A549 (cell line): ENCODE measurements at places on chromosomes 5 and 9. TPM values are rescaled to one million over a fixed set of nuclear protein-coding genes. Genes with fewer than 3 reads are reported as not detected.
A peak's percentile ranks its signal among the peaks of the same experiment; 100 is the strongest.

Gene FAM78A
- polyA plus RNA-seq = 0.33 to 0.65 TPM (median 0.50 TPM) in 3 replicates

Gene ABLIM3
- polyA plus RNA-seq = 3.0 to 4.0 TPM (median 3.6 TPM) in 3 replicates

Gene TTC16
- polyA plus RNA-seq = not detected in 3 replicates

Gene CARTPT
- polyA plus RNA-seq = not detected in 3 replicates

Gene TEX48
- polyA plus RNA-seq = not detected in 3 replicates

Gene SEPTIN8
- polyA plus RNA-seq = 19.0 to 21.7 TPM (median 20.8 TPM) in 3 replicates

Gene ACOT12
- polyA plus RNA-seq = not detected in 3 replicates

- DNase-seq = no peak
Observed at GRCh38 chr5:2295476-2295875, 412.8 kb upstream of the IRX4 start.

DNA sequence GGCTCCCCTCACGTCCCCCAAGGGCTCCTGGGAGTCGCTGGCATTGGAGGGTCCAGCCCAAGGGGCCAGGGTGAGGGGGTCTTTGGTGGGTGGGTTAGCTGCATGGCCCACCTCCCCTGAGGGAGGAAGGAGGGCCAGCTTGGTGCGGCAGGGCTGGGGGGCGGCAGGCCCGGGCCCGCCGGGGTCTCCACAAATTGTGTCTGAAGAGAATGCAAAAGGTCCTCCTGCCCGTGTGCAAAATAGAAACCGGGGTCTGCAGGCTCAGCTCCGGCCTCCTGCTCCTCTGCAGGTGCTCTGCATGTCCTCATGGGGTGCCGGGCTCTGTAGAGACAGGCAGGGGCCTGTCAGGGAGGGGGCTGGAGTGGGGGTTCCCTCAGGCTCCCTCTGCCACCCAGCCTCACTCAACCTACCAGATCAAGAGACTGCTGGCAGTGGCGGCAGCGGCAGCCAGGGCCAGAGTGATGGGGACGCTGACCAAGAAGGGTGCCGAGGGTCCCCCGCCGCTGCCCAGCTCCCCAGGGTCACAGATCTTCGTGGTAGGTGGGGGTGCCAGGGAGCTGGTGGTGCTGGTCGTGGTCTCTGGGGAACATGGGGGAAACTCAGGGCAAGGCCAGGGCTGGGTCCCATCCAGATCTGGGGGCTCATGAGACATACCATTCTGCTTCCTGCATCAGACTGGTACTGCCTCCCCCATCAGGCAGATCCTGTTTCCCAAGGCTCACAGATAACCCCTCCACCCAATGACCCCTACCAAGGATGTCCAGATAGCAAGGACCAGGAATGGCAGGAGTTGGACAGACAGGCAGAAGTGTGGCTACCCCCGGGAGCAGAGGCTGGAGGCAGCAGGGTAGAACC is 29.2 kb upstream of the ENHO start:
- no peak for DNase-seq

DNA sequence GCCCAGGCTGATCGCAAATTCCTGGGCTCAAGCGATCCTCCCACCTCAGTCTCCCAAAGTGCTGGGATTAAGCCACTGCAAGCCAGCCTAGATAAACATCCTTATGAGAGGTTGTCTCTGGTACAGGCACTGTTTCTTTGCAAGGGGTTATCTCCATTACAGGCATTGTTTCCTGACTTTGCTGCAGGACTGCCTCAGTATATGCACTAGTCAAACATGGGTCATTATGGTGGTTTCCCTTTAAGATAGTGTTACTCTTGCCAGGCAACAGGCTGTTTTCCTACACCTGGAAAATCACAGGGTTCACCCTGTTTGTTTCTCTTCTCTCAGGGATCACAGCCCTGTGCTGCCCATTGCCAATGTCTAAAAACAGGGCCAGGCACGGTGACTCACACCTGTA is 7.8 kb upstream of the CLTB start:
- DNase-seq = no peak

DNA sequence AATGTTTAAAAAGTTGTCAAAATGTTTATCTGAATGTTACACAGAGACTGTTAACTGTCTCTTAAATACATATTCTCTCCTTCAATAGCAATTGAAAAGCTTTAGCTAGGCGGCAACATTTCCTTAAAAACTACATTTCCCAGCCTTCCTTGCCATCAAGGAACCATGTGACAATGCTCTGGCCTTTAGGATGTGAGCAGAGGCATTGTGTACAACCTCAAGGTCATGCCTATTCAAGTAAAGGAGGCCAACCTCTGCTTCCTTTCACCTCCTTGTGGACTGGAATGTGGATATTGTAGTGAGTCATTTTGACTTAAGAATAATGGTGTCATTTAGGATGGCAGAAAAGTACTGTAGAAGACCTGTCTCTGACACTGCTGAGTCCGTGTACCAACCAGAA is 23.7 kb upstream of the MROH2B start:
- peak; percentile 53 for DNase-seq

- DNase-seq = no peak
Observed at GRCh38 chr5:73624888-73625287, 1.1 kb upstream of the ARHGEF28 start.

DNA sequence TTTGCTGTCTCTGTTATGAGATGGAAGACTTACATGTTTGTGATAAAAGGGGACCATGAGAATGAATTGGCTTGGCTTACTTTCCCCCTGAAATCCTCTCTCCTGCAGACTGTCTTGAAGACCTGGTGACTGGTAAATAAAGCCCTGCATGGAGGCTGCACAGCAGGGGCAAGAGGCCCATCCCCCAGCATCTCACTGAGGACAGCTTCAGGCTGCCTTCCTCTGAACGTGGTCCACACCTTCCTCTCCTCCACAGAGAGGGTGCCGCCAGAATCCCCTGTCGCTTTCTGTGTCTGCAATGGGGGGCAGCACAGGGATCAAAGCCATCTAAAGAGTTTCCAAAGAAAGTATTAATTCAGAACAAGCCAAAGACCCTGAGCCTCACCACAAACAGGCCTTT is 94.6 kb downstream of the SYK start:
- DNase-seq = no peak

GRCh38 chr5:9799606-9800005 is 169.5 kb upstream of the TAS2R1 start:
- no peak for DNase-seq

GRCh38 chr5:14767735-14768507 is 103.4 kb downstream of the OTULIN start:
- no peak for DNase-seq

- no peak for DNase-seq
Observed at GRCh38 chr5:59218424-59219045, 635.7 kb downstream of the RAB3C start.

DNA sequence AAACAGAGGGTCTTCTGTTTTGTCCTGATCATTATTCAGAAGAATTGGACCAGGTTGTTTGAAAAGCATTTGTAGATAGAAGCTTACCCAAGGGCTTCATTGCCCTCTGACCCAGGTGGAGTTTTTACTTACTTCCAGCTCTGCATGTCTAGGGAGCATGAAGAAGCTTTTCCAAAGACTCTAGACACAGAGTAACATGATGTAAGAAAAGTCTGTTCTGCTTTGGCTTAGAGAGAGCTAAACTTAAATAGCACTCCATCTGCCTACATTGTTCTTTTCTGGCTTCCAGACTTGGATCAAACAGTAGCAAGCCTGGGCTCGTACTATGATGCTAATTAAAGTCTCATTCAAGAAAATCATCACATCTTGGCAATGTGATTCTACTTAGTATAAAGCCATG is 112.1 kb downstream of the SNCAIP start:
- DNase-seq = no peak

- DNase-seq = no peak
Observed at GRCh38 chr5:134141331-134142050, 27.0 kb downstream of the TCF7 start.

DNA sequence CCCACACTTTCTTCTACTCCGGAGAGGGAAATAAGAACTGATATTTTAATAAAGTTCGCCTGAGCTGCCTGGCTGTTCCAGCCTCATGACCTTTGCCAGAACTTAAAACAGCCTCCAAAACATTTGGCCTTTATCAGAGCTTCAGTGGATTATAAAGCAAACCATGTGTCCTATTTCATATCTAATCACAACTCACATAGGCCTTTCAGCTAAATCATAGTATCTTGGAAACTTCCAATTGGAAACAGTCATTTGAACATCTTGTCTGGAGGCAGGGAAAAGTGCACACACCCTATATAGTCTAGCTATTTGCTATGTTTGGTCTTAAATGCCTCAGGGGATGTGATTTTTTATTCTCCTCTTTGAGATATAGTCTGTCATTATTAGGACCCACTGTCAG is 46.0 kb upstream of the FREM1 start:
- no peak for DNase-seq

- DNase-seq = no peak
Observed at GRCh38 chr9:22241611-22242010, 205.0 kb upstream of the DMRTA1 start.

- no peak for DNase-seq
Observed at GRCh38 chr9:36415822-36416525, 15.9 kb upstream of the RNF38 start.

GRCh38 chr5:141994511-141995136 is 18.2 kb downstream of the GNPDA1 start:
- DNase-seq = no peak

DNA sequence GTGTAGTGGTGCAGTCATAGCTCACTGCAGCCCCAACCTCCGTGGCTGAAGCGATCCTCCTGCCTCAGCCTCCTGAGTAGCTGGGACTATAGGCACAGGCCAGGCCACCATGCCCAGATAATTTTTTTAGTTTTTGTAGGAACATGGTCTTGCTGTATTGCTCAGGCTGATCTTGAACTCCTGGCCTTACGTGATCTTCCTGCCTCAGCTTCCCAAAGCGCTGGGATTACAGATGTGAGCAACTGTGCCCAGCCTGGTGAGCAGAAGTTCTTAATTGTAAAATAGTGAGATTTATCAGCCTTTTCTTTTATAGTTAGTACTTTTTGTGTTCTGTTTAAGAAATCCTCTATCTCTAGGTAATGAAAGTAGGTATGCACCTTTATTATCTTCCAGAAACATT is 42.5 kb downstream of the NUP214 start:
- DNase-seq = no peak

DNA sequence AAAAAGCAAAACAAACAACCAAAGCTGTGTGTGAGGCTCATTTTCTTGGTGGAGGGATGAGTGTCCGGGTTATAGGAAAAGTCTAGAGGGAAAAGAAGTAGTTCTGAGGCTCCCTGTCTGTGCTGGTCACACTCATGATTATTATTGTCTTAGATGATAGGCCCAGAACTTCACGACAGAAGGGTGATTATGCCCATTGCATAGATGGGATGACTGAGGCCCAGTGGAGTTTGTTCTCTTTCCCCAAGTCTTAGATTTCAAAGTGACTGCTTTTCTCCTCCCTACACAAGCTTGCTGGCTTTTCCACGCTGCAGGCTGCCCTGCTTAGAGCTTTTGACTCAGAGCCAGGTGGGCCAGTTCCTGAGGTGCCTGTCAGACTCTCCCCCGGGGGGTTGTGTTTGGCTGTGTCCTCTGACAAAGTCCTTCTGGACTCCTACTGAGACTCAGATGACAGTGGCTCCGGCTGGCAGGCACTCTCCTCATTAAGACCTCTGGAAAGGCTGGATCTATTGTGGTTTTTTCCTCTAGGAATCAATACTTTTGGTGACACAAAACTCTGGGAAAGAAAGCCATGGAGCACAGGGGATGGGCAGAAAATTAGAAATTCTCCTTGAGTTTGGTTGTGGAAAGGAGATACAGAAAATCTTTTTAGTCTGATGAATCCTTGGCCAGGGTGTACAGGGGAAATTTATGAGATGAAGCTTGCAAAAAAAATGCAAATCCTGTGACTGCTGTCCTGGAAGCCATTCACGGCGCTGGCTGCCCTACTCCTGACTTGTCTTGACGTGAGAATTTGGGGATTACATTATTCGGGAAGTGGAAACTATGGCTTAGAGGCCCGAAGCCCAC is 120.9 kb downstream of the NSG2 start:
- DNase-seq = no peak

DNA sequence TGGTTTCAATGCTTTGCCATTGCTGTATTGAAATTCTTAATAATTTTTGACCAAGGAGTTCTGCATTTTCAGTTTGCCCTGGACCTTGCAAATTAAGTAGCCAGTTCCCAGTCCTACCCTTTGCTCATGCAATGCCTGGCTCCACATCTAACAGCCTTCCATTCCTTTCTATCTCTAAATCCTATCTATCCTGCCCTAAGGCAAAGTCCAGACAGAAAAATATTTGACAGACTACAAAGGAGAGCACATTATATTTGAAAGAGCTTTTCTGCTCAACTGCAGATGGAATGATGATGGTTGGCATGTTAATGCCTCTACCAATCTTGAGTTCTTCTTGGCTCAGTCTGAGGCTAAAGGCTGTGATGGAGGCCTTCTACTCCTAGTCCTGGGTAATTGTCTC is 15.5 kb downstream of the SLC22A4 start:
- no peak for DNase-seq

GRCh38 chr5:150611026-150611425 is 29.4 kb upstream of the SYNPO start:
- DNase-seq = no peak

- DNase-seq = peak; percentile 85
Observed at GRCh38 chr9:81759680-81760215, 70.4 kb upstream of the TLE1 start.

GRCh38 chr5:162654661-162655405 is 587.3 kb downstream of the GABRG2 start:
- DNase-seq = no peak

DNA sequence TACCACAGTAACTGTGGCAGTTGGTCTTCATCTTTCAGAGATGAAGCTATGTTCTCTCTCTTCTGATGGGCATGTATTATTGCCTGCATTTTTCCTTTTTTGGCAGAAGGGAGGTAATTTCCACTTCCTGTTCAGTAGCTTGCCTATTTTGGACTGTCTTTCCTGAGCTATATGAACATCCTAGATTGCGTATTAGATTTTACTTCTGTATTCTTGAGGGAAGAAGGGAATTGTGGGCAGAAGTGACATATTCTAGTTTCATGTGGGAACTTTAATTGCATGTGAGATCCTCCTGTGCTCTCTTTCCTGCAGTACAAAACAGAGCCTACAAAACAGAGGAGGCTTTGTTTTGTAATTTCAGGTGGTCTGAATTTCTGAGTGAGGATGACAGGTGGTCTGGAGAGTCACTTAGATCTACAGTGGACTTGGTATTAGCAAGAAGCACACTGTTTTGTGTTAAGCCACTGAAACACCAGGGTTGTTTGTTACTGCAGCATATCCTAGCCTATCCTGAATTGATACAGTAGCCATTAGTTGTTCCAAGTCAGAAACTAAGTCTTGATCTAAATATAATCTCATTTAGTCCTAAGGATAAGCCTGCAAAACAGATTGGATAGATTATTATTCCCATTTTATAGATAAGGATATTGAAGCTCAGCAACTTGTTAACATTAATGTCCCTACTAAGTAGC is 68.1 kb downstream of the AOPEP start:
- no peak for DNase-seq

GRCh38 chr5:161058781-161059180 is 206.8 kb upstream of the ATP10B start:
- DNase-seq = no peak

DNA sequence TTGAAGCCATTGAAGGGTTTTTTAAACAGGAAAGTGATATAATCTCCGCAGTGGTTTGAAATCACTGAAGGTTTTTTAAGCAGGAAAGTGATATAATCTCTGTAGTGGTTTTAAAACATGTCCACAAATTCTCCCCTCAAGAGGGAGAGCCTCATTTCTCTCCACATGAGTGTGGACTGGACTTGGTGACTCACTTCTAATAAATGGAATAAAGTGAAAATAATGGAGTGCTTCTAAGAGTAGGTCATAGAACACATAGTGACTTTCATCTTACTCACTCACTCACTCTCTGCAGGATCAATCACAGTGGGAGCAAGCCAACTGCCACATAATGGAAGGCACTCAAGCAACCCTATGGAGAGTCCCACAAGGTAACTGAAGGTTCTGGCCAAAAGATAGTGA is 12.0 kb downstream of the CTNNAL1 start:
- peak; percentile 43 for DNase-seq

GRCh38 chr5:124801551-124801950 is 55.1 kb upstream of the ZNF608 start:
- no peak for DNase-seq

- no peak for DNase-seq
Observed at GRCh38 chr5:14153071-14153864, 10.1 kb downstream of the TRIO start.
